H9 (cell line): ENCODE measurements at places on chromosomes 16 and 17.

GRCh38 chr17:66517336-66518009 is 215.1 kb downstream of the PRKCA start:
- DNase-seq = no peak

- DNase-seq = peak; percentile 61
Measured at GRCh38 chr16:87129771-87130170, 187.4 kb downstream of the C16orf95 start.

DNA sequence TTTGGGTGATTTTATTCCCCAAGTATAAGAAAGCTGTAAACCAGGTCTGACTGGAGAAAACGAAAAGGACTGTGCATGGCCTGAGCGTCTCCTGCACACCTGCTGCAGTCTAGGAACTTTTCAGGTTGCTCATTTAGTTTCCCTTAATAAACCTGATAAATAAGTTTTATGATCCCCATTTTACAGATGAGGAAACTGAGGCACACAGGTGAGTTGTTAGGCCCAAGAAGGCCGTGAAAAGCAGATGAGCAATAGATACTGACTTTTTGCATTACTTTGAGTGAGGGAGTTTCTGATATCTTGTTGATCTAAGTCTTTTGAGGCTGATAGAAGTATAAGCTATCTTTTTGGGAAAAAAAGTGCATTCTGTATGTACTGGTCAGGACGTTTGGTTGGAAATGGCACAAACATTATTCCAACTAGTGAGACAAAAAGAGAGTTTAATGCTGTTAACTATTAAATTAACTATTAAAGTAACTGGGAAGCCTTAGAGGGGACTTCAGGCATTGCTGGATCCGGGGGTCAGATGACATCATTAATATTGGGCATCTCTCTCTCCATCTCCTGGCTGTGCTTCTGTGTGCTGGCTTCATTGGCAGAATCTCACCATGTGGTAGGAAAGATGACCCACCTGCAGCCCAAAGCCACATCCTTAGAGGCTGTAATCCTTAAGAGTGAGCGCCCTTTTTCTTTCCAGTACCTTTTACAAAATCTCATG is 163.4 kb downstream of the CMIP start:
- DNase-seq = no peak

DNA sequence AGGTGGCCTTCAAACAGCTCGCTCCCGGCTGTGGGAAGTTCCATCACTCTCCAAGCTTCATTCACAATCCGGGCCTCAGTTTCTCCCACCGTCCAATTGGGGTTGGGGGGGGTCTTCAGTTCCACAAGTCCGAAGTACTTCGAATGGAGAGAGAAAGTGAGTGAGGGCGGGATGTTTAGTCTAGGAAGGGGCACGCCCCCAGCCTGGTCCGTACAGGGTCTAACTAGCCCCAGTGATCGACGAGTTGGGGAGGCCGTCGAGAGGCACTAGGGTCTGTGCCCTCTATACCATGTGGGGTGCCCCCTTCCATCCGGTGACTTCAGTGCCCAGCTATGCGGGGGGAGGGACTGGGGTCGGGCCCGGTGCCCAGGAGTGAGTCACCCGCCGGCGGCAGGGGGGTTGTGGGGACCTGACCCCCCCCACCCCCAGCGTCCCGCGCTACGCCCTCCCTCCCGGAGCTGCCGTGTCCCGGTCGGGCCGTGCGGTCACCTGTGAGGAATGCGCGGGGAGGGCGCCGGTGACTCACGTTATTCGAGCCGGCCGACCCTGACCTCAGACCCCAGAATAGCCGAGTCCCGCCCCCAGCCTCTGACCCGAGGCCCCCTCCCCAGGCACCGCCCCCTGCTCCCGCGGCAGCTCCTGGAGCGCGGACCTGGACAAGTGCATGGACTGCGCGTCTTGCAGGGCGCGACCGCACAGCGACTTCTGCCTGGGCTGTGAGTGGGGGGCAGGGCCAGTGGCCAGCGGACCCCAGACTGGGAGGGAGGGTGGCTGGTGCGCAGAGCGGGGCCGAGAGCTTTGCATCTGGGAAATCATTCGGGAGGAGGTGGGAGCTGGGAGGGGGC is 658 bp downstream of the TNFRSF12A start:
- peak; percentile 96 for DNase-seq

DNA sequence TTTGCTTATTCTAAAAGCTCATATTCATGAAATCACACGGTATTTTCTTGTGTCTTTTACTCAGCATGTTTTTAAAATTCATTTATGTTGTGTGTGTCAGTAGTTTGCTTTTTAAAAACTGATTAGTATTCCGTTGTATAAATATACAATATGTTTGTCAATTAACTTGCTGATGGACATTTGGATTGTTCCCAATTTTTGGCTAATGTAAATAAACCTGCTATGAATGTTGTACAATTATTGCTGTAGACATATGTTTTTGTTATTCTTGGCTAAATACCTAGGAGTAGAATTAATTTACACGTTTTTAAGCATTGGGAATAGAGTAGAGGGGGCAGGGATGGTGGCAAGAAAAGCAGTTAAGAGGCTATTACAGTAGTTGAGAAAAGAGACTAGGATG is 199.5 kb upstream of the CCL2 start:
- DNase-seq = no peak

DNA sequence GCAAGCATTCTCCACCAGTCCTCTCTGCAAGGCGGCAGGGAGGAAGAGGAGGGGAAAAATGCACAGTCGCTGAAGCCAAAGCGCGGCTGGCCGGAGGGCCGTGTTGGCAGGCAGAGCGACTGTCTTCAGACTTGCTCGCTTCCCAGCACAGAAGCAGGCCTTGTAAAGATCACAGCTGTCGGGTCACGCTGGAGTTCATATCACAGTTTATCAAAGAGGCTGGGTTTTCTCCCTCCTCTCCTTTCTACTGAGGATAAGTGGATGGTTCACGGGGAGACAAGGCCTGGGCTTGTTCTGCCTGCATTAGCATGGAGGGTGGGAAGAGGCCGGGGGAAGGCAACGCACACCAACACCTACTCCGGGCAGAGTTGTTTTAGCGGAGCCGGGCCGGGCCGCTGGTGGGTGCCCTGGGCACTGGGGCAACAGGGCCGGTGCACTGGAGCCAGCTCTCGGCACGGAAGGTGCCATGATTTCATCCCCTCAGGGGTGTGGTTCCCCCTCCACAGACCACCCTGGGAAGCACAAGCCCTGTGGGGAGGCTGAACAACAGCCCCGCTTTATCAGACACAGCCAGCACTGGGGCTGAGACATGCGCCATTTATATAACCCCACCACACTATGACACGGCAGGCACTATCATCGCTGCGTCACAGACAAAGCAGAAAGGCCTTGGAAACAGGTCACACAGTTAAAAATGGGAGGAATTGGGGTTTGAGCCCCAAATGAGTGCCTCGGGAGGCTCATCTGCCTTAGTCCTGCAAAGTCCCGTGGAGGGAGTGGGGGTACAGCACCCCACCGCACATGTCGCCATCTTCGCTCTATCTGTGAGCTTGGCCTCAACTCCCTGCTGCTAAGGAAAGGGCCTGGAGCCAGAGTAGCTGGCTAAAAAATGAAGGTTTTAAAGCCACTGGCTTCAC is 40.3 kb upstream of the MTSS2 start:
- no peak for DNase-seq

DNA sequence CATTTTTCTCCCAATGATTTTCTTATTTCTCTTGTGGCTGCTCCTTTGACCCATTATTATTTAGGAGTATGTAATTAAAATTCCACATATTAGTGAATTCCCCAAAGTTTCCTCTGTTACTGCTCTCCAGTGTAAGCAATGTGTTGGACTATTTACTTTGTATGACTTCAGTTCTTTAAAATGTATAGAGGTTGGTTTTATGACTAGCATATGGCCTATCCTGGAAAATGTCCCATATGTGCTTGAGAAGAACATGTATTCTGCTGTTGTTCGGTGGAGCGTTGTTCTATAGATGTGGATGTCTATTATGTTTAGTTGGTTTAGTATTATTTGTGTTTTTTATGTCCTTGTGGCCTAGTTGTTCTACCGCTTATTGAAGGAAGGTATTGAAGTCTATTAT is 6.0 kb upstream of the NT5M start:
- no peak for DNase-seq

- DNase-seq = peak; percentile 81
Measured at GRCh38 chr16:62213763-62214162, 177.5 kb upstream of the CDH8 start.

- DNase-seq = no peak
Measured at GRCh38 chr17:50467855-50468303, 801 bp downstream of the CHAD start.

DNA sequence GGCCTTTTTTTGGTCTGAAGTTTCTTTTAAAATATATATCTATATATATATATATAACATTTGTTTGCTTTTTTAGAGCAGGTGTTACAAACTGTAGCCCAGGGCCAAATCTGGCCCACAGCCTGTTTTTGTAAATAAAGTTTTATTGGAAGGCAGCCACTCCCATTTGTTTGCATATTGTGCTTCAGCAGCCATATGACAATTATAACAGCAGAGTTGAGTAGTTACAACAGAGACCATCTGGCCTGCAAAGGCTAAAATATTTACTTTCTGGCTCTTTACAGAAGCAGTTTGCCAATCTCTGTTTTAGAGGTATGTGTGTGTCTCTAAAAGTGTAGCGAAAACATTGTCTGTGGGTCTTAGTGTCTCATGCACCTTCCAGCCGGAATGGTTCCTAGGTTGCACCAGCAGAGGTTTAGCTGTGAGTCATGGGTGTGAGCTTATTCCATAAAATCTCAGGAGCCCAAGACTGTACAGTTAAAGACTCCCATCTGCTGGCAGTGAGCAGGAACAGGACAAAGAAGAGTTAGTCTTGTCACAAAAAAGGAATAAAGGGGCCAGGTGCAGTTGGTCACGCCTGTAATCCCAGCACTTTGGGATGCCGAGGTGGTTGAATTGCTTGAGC is 23.8 kb downstream of the LCMT1 start:
- DNase-seq = no peak

DNA sequence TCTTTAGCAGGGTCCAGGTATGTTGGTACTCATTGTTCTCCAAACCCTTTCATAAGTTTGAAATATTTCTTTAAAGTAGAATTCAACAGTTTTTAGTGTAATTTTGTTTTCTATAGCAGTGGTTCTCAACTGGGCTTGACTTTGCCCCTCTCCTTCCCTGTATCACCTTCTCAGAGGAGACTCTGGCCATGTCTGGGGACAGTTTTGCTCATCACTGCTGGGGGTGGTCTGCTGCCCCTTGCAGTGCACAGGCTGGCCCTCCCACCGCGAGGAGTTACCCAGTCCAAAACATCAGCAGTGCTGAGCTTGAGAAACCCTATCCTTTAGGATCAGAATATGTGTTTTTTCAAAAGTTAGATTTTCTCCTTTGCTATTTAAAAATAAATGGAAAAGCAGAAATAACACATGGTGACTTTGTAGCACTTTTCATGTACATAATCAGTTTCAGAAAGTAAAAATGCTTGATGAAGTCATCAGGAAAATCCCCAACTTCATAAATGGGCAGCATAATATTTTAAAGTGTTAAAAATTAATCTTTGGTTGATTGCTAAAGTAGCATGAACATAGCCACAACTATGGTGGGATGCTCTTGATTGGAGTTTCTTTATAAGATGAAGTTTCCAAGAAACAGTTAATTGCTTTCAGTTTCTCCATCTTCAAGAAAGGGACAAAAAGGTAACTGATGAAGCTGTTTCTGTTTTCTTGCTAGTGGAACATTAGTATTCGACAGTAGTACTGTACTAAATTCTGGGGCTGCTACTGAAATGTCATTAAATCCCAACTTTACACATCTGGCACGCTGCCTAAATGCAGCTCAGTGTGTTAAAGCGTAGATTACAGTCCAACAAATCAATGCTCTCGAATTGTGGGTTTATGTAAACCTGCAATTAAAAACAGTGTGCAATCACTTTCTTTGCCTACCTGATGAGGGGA is 70.3 kb downstream of the NETO2 start:
- no peak for DNase-seq

DNA sequence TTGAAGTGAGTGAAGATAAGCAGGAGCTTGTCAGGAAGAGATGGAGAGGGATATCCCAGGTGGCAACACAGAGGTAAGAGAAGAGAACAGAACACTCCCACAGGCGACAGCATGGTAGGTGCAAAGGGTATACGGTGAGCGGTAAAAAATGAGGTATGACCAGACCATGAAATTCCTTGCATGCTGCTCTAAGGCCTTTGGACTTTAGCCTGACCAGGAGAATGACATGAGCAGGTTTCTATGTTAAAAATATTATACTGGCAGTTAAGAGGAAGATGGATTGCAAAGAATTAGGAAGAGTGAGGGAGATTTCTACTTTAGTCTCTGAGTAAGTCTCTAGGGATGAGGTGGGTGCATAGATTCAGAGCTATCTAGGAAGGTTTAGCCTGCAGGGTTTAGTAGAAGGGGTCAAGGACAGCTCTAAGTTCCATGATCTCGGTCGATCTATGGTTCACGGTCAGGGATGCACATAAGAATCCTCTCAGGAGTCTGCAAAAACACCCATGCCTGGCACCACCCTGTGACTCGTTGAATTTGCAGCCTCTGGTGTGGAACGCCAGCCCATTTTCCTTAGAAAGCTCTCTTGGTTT is 65.7 kb downstream of the HLF start:
- no peak for DNase-seq

DNA sequence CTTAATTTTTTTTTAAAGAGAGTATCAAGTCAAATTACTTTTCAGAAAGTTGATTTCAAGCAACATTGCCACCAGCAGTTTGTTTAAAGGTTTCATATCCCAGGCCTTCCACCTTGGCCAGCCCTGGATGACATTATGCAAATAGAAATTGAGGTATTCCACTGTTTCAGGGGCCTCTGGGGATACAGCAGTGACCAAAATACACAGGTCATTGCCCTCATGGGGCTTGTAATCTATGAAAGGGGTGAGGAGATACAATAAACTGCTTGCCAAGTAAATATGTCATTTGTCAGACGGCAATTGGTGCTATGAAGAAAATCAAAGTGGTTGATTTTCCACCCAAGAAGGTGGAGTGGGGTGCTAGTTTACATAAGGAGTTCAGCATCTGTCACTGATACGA is 37.8 kb upstream of the TMC5 start:
- no peak for DNase-seq
